ENCODE measurements at places on chromosomes 7 and 10.

DNA sequence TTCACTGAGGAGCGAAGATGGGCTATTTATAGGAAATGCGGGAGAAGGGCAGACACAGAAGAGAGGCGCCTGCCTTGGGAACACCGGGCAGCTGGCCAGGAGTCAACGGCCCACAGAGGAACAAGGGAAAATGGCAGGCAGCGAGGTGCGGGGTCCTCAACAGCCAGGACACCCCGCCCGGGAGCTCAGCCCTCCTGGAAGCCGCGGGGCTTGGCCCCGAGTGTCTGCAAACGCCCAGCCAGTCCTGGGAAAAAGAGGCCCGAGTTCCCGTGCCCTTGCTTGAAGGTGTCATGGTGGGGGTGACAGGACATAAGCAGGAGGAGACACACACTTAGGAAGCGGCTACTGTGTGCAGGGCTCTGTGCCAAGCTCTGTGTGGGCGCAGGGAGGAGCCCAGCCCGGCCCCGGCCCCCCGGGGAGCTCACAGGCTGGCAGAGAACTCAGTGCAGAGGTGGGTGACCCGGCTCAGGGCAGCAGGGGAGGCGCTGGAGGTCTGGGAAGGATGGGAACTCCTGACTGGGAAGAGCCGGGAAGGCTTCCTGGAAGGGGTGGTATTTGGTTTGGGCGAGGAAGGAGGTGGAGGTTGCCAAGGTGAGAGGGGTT lies 79.9 kb downstream of the ELFN1 start:
- no peak for DNase-seq

DNA sequence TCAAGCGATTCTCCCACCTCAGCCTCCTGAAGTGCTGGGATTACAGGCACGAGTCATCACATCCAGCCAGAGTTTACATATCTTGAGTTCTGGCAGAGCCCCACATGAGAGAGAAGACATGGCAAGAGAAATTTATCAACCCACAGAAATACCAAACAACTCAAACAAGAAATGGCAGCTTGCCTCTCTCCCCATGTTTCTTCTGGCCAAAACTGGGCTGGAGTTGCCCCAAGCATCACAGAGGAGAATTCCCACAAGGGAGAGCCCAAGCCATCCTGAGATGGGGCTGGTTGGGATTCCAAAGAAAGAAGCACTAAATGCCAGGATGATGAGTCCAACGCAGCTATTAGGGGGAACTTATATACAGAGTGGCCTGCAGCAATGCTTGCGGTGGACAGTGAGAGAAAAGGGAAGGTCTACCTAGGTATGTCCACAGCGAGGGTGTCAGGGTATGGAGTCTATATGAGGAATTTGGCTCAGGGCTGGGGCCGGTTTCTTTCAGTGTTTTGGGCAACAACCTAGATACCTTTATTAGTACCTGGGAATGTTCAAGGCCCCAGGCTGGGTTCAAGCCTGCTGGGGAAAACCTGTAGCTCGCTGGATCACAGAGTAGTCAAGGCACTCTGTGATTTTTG lies 14.5 kb upstream of the PAX4 start:
- no peak for DNase-seq

DNA sequence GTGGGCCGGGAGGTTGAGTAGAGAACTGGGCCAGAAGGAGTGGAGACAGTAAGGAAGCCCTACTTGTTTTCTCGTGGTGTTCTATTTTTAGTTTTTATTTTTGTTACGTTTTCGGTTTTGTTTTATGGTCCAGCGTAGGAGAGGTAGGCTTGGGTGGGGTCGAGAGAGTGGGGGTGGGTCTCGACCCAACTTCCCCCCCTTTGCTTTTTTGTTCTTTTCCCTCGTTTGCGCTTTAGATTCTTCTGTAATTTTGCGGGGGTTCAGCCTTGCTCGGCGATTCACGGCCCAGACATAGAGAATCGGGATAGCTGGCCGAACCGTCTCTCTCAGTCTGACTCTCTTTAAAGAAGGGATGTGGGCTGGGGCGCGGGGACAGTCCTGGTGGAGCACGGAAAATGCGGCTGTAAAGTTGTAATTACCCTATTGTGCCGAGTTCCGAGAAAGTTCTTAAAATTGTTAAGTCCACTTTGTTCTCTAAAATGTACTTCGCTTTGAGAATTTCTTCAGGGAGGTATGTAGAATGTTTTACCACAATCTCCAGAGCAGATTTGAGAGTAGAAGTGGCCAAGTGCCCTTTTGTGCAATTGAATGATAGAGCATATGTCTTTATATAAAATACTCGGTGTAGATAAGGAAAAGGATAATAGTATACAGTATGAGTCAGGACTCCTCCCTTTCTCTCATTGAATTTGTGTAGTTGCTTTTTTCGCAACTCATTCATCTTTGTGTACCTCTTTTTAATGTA lies 816 bp downstream of the DMTF1 start:
- DNase-seq: peak; percentile 59

DNA sequence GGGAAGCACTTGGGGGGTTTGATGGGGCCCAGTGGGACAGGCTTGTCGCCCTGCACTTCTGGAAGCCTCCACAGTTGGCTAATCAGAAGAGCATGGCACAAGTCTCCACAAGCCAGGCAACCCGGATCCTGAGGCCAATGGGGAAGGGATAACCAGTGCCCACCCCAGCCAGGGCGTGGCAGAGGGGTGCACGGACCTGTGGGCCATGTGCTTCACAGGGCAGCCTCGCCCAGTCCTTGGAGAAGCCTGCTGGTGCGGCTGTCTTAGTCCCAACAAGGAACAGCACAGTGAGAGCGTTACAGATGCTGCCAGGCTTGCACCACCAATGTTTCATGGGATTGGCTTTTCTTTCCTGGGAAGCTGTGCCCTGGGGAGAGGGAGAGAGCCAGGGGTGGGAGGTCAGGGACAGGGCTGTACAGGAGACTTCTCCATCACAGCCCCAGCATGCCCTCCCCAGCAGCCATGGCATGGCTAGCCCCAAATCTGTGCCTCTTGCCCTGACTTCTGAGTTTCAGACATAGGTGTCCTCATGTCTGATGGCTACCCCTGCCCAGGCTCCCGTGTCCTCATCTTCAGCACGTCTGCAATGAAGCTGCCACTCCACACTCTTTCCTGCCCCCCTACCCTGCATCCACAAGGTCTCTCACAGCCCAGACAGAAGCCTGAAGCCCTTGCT lies 116.0 kb downstream of the PTPN20 start:
- DNase-seq: peak; percentile 38

- DNase-seq: no peak
These were observed 116.5 kb upstream of the EEPD1 start for GRCh38 chr7:36036590-36036989.

- no peak for DNase-seq
These were observed 16.4 kb upstream of the SRRM3 start for GRCh38 chr7:76185187-76185896.

GRCh38 chr10:125473143-125473793 lies 209.7 kb downstream of the TEX36 start:
- DNase-seq: no peak

DNA sequence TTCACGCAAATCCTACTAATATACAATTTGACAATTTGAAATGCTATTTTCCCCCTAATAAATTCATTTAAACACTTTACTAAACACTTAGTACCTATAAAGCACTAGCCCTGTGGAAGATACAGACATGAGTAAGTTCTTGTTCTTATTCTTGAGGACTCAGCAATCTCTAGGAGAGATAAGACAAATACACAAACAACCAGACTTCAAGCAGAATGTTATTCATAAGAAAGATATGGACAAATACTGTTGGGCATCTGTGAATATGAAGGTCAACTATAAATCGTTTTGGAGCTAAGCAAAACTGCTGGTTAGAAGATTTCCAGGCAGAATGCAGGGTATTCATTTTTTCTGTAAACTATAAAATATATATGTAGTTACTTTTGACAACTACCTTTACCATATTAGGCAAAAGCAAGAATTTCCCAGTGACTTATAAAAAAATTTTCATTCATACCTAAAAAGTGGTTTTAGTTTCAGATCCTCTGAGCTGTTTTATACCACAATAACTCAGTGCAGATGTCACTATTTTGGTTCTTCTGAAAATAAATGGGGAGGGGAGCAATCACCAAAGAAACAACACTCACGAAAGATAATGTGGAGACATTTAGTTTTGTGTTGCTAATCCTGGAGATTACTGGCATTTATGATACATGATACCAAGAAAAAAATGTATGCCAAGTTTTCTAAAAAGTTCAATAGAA lies 3.8 kb downstream of the VPS41 start:
- DNase-seq: no peak

- no peak for DNase-seq
These were observed 615.1 kb downstream of the SDK1 start for GRCh38 chr7:3916146-3916545.

- no peak for DNase-seq
These were observed 142.0 kb upstream of the NPY start for GRCh38 chr7:24141874-24142509.

- no peak for DNase-seq
These were observed 186.6 kb upstream of the NRP1 start for GRCh38 chr10:33521062-33521461.

- no peak for DNase-seq
These were observed 74.2 kb upstream of the ANLN start for GRCh38 chr7:36315309-36315944.

GRCh38 chr10:113060201-113061053 lies 110.4 kb downstream of the TCF7L2 start:
- DNase-seq: peak; percentile 38

GRCh38 chr7:24701261-24702235 lies 55.7 kb downstream of the GSDME start:
- DNase-seq: no peak

- no peak for DNase-seq
These were observed 70.4 kb downstream of the RALA start for GRCh38 chr7:39693812-39694211.

GRCh38 chr7:28626221-28626620 lies 213.9 kb downstream of the CREB5 start:
- no peak for DNase-seq

DNA sequence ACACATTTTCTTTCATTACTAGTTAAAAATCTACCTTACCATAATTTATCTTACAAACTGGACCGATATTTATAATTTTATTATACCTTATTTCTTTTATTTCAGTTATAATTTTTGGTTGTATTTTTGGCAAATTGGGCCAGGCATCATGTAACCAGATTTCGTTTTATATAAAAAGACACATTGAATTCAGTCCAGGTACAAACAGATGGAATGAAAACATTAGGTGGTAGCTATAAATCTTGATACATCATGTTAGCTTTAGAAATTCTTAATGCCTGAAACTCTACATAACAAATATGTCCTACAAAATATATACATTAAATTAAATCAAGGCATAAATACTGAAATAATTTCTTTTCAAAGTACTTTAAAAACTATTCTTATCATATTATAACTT lies 73.1 kb downstream of the SLC13A1 start:
- DNase-seq: no peak

- no peak for DNase-seq
These were observed 36.1 kb downstream of the PSAP start for GRCh38 chr10:71814922-71815411.

- no peak for DNase-seq
These were observed 30.6 kb downstream of the ECHDC3 start for GRCh38 chr10:11772575-11773288.

DNA sequence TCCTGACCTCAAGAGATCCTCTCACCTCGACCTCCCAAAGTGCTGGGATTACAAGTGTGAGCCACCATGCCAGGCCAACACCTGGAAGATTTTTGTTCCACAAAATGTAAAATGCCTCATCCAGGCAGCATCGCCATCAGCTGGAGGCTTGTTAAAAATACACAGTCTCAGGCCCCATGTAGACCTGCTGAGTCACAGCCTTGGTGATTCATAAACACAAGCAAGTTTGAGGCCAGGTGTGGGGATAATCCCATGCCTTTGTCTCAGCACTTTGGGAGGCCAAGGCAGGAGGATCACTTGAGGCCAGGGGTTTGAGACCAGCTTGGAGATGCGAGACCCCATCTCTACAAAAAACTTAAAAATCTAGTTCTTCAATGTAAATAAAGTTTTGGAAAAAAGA lies 49.1 kb upstream of the FOXK1 start:
- DNase-seq: peak; percentile 16

GRCh38 chr10:112374724-112375541 lies 1.0 kb downstream of the ACSL5 start:
- DNase-seq: no peak

- DNase-seq: no peak
These were observed 97.5 kb downstream of the SKIDA1 start for GRCh38 chr10:21427804-21428481.

- DNase-seq: peak; percentile 78
These were observed 39.1 kb downstream of the GOLGA7B start for GRCh38 chr10:97888641-97889262.

DNA sequence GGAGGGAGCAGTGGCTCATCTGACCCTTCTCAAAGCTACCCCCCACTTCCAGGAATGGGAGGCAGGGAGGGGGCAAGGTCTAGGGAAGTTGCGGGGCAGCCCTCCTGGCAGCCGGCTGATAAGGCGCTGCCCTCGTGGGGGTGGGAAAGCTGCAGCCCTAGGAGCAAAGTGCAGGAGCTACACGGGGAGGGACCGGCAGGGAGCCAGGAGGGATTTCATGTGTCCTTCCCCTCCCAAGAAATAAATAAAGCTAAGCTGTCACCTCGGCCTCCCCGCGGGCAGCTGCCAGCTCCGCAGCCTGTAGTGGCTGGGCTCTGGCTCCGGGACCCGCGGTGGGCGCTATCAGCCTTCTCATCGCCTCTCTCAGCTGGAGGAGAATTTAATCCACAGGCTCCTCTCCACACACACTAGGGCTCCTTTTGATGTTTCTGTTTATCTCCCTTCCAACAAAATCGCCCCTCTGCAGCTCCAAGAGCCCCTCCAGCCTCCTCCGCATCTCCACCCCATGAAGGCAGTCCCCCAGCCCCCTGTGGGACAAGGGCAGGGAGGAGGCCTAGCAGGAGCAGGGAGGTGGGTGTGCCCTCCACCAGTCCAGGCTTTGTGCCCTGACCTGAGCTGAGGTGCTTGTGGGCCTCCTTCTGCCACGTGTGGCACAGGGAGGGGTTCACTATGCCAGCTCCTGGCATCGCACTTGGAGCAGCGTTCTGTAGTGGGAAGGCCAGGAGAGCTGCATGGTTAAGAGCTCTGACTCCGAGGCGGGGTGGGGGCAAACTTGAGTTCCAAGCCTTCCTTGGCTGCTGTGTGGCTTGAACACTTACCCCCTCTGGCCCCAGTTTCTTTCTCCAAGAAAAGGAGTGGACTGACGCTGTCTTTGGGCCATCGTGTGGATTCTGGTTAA lies 80.5 kb downstream of the C10orf105 start:
- DNase-seq: no peak

Measured in SJSA1 (cell line).